ENCODE measurements at places on chromosomes 13 and 19. TPM values are rescaled to one million over a fixed set of nuclear protein-coding genes. Genes with fewer than 3 reads are reported as not detected.

THSD8 gene
- polyA plus RNA-seq = 10.0 TPM

DNA sequence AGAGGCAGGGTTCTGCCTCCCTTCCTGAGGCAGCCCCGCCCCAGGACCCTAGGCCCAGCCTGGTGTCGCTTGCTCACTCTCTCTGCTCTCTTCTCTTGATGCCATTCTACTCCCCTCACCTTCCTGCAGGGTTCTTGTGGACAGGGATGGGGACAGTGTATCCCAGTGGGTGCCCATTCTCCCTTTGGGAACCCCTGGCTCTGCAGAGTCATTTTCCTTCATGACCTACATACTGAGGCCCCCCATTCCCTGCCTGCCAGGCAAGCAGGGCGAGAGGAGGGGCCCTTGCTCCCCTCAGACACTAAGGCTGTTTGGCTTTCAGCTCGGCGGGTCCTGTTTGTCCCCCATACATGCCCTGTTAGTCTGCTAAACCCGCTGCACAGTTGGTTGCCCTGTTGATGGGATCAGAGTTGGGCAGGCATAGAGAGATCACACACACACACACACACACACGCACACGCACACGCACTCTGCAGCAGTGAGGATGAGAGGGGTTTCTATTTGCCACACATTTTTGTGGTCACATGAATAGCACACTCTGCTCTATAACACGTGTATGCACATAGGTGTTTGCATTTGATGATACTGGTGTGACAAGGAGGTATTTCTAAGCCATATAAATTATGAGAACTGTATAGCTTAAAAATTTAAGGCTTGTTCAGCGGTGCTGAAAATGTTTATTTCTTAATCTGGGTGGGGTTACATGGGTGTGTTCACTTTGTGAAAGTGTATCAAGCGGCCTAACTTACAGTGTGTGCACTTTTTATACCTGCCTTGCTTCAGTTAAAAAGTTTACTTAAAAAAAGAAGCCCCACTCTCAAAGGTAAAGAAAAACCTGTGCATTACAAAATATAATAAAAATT, 20.3 kb downstream of the NFIX start:
- DNase-seq = no peak

- DNase-seq = peak; percentile 92
Measured at GRCh38 chr19:3068071-3068470, 5.8 kb upstream of the TLE5 start.

GJB6 gene
- not detected for polyA plus RNA-seq

GRCh38 chr19:35786299-35787160, 11.2 kb downstream of the ARHGAP33 start:
- no peak for DNase-seq

CGB3 gene
- polyA plus RNA-seq = not detected

DNA sequence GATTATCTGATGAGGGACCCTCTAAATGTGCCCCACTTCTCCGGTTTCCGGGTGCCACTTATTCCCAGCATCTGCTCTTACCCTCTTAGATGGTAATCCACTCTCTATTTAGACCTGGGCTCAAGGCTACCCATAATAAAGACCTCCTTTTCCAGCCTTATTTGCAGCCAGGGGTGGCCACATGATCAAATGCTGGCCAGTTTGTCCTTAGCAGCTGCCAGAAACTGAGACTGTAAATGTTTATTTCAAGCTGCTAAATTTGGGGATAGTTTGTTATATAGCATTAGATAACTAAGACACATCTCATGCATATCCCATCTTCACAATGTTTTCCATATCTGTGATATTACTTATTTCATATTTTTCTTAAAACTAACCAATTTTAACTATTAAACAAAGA, 10.1 kb downstream of the THAP8 start:
- no peak for DNase-seq

DNA sequence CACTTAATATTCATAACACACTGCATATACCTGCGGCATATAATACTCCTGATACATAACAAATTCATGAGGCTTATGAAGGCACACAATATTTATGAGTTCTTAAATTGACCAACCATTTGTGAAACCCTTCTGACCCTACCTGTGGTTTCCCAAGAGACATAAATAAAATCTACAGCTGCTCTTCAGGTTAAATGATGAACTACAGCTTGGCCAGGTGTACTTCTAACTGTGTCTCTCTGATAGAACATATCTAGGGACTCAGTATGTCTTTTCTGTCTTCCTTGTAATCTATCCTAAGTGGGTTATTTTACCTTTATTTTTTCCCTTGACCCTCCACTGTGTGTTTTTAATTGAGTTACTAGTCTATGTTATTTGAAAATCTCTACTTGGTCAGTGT, 189.9 kb upstream of the UFM1 start:
- no peak for DNase-seq

DNA sequence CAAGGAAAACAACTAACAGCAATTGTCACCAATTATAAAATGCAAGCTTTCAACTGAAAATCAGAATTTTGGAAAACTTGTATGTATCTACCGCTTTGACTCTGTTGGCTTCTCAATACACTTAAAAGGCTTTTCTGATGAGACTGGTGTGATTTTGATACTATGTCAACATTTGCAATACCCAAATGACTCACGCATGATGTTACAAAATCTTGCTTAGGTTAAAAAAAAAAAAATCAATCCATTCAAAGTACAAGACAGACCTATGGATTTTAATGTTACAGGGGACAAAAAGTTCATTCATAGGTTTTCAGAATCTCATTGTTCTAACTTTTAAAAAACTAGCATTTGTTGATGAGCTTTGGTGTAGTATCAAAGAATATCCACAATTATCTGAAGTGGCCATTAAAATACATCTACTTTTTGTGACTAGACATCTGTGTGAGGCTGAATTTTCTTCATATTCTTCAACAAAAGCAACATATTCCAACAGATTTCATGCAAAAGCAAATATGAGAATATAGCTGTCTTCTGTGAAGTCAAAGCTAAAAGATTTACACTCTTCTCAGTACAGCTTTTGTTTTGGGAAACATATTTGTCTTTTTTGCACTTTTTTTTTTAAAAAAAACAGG, 10.7 kb downstream of the ELF1 start:
- no peak for DNase-seq

ZNF8 gene
- 1.3 TPM for polyA plus RNA-seq

TMEM238 gene
- 8.1 TPM for polyA plus RNA-seq

DNA sequence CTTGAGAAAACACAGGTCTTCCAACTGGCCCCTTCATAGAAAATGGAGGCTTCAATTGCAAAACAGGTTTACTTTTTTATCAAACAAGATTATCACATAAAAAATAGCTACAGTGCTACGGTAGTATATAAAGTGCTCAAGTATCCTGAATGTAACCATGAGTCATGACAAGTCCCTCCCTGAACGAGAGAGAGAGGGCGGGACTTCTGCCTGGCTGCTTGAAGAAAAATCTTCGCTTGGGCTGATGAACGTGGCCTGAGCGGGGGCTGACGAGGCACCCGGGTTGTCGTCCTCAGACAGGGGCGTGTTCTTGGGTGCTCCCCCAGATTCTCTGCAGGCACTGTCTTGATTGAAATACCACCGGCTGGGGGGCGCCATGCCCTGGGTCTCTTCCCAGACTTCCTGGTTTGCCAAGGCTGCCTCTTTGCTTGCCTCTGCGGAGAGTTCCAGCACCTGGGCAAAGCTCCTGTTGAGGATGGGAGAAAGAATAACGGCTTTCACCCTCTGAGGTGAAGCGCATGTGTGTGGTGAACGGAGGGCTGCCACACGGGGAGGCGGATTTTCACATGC, 23.2 kb upstream of the CPAMD8 start:
- DNase-seq = no peak

GSX1 gene
- not detected for polyA plus RNA-seq

DNA sequence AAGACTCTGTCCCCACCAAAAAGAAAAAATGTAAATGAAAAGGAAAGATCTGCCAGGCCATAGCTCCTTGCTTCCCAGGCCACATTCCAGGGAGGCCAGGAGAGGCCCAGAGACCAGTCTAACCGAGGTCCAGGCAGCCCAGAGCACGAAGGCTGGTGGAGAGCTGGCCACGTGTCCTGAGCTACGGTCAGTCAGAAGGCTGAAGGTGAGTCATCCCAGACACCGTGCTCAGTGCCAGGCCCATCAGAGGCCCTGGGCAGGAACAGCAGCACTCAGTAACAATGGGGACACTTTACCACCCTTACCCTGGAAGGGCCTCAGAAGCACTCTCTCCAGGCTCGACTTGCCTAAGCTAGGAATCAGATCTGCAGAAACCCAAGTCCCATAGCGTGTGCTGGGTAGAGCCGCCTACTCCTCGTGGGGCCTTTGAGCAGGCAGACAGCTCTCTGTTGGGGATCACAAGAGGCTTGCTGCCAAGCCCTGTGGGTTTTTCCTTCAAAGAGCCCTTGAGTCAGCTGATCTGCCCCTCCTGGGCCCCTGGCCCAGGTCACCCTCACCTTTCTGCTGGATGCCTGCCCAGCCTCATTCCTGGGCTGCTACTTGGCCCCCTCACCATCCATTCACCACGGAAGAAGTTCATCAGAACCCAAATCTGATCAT, 11.6 kb upstream of the DNMT1 start:
- DNase-seq = no peak

SUGT1 gene
- 55.8 TPM for polyA plus RNA-seq

GRCh38 chr13:47519626-47520025, 481.4 kb downstream of the SUCLA2 start:
- no peak for DNase-seq

CCDC70 gene
- polyA plus RNA-seq = not detected

NANOS3 gene
- polyA plus RNA-seq = not detected

- DNase-seq = no peak
Measured at GRCh38 chr19:16566702-16567101, 5.5 kb downstream of the SLC35E1 start.

DNA sequence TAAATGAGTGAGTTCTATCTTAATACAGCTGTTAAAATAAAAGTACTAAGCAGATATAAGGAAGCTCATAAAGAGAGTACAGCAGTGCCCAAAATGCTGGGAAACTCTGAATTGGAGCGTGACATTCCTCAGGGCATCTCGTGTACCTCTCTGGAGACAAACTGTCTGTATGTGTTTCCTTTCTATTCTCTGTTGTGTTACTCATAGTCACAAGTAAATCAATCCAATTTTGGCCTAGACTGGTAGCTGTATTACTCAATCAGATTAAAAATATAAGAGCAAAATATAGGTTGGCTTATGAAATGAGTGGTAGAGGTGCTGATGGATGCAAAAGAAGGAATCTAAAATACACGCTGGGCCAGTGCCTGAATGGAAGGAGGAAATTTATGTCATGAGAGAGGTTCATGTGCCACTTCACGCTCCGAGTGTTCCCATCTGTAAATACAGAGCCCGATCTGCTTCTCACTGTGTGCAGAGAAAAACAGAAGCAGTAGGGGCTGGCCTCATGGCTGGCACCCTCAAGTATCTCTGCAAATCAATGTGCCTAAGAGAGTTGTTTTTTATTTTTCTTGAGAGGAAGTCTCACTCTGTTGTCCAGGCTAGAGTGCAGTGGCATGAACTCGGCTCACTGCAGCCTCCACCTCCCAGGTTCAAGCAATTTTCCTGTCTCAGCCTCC, 58.7 kb upstream of the RGCC start:
- no peak for DNase-seq

GRCh38 chr19:45440873-45441654, 17.3 kb upstream of the ERCC1 start:
- DNase-seq = no peak

GRCh38 chr13:45393941-45394570, 24.1 kb downstream of the SLC25A30 start:
- peak; percentile 80 for DNase-seq

DNA sequence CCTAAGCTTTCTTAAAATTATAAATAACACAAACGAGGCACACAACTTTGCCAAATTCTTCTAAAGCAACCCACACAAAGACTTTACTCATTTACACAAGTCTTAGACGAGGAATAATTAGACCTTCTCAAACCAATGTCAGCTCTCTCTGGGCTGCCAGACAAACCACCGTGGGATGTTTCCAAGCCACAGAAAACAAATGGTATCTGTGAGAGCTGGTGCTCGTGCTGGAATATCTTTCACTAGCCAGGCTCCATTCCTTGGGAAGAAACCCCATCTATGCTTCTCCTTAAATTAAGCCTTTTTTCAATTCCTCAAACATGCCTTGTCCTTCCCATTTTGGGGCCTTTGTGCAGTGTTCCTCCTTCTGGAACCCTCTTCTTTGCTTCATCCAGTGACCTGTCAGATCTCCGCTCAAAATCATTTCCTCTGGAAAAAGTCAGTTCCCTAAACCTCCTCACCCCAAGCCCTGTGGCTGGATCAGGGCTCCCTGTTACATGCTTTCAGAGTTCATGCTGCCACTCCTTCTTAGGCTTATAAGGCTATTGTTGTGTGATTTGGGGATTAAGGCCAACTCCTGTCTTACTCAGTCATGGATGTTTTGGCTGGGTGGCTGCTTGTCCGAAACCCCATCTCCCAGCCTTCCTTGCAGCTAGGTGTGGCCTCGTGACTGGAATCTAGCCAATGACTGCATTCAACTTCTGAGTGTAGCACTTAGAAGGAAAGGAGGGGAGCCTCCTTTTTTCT, 64.2 kb upstream of the GTF2F2 start:
- no peak for DNase-seq

- no peak for DNase-seq
Measured at GRCh38 chr13:20053016-20053415, 94.5 kb downstream of the ZMYM2 start.

ZNF66 gene
- polyA plus RNA-seq = not detected

FBXO27 gene
- polyA plus RNA-seq = 7.8 TPM

- DNase-seq = no peak
Measured at GRCh38 chr13:76086729-76087128, 450.6 kb downstream of the LMO7 start.

DNA sequence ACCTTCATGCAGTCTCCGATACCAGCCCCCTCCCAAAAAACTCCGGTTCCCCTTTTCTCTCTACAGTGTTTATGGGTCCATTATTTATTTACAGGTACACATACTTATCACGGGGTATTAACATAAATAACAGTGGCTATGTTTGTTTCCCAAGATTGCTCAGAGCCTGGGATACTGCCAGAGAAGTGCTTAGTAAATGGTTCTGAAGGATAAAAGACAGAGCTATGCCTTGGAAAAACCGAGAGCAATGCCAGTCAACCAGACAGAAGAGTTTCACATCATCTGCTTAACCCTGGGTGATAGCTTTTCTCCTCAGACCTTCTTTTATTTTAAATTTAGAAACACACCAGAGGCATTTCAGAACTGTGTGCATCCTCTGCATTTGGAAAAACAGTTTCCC, 61.3 kb downstream of the NUFIP1 start:
- no peak for DNase-seq

KASH5 gene
- not detected for polyA plus RNA-seq

DNA sequence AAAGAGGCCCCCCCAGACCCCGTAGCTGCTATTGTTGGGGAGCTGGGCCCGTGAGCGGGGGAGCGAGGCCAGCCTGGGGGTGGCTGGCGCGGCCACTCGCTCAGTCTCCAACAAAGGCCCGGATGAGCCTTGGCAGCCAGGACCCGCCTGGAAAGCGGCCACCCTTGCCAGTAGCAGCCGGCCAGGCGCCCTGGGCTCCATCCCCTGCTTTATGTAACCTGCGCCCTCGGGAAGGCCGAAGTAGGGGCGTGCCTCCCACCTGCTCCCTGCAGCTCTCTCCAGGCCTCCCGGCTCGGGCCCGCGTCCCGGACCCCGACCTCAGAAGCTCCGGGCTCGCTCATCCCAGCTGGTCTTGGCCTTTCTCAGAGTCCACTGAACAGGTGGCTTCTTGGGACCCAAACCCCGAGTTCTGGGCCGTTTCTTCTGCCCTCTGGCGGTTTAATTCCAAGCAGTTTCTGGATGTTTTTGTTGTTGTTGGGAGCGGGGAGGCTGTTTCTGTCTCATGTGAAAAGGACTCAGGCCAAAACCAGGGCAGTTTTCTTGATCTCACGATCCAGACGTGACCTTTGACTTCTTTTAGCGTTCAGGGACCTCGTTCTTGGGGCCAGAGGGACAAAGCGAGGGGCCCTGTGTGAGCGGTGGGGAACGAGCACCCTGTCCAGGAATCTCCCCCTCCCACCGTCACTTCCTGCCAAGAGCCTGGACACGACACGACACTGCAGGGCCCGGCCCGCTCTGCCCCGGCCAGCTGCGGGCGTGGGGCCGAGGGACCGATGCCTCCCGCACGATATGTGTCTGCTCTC, 1.2 kb downstream of the CDC34 start:
- DNase-seq = peak; percentile 85

All from kidney (tissue), 22 donors.